Right forelimb (tissue), 1 donor: ENCODE measurements at places on chromosomes 2 and 18.

DNA sequence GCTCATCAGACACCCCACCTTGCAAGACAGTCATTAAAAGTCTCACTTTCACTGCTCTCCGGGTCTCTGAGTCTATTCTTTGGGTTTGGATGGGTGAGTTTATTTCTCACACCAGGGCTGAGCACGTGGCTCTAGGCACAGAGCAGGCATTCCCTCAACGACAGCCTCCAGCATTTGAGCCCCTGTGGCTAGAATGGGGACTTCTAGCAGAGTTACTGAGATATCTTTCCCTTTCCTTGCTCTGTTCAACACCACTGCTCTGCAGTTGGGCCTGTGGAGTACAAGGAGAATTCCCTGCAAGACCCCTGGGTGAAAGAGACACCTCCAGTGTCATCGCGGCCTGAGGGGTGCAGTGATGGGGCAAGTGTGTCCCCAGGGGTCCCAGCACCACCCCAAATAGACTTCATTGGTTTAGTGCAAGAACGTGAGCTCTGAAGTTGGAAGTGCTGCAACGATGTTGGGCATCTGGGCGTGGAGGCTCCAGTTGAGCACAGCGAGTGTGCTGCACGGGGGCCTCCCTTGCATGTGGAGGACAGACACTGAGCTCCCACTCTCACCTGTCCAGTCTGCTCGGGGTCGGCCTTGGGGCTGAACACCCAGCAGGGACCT, 184.1 kb upstream of the HS6ST1 start:
- peak; percentile 20 for DNase-seq

DNA sequence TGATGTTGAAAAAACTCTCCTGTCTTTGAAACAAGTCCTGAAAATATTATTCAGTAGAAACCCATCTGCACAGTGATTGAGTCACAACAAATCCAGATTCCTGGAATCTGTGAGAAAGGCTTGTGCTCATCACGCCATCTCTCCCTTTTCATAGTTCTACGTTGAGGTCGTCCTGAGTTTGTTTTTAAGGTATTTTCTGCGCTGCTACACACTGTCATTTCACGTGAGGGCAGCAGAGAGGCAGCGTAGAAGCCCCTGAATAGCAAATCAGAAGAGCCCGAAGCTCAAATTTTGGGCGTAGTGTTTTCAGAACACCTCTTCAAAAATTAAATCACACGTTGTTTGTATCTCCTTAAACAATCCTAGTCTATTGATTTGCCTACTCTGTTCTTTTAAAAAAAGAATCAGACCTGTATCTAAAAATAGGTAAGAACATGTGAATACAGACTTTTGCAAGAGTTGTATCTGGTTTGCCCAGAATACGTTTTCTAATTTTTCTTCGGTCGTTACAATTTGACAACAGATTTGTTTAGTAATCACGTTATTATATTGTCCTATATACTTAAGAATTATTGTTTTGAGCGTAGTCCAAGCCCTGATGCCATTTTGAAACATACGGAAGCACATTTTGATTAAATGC, 61.6 kb upstream of the SLC38A11 start:
- DNase-seq = no peak

DNA sequence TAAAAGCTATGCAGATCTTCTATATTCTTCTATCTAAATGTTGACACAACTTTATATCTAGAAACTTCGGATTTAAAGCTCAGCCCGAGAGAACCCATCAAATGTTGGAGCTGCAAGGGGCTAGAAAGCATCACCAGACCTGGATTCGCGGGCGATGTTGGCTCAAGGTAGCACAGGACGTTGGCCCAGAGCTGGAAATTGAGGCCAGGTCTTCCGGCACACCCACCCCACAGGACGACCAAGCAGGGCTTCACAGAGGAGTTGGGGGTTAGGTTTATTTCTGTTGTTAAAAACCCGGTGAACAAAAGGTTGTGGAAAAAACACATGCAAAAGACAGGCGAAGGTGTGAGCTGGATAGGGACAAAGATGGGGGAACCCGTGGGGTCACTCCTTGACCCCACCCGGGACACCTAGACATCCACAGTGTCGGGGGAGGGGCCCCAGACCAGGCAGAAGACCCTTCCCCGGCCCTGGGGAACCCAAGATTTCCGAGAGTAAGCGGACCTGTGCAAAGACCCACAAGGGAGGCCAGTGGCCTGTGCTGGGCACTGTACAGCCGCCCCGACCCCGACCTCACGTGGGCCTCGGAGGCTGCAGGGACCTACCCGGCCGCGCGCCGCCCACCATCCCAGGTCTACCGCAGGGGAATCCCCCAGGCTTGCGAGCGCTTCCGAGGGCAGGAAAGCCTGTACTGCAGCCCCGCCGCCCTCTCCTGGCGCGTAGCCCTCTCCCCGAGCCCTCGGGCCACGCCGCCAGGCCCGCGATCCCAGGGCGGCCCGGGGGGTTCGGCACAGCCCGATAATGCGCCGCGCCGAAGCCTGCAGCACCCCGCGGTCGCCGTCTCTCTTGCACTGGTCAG, 1.8 kb upstream of the AGBL5 start:
- DNase-seq = peak; percentile 60

- no peak for DNase-seq
These were observed 748.1 kb upstream of the LRATD1 start for GRCh38 chr2:13884291-13884976.

GRCh38 chr18:23833714-23834113, 144.5 kb downstream of the LAMA3 start:
- no peak for DNase-seq

DNA sequence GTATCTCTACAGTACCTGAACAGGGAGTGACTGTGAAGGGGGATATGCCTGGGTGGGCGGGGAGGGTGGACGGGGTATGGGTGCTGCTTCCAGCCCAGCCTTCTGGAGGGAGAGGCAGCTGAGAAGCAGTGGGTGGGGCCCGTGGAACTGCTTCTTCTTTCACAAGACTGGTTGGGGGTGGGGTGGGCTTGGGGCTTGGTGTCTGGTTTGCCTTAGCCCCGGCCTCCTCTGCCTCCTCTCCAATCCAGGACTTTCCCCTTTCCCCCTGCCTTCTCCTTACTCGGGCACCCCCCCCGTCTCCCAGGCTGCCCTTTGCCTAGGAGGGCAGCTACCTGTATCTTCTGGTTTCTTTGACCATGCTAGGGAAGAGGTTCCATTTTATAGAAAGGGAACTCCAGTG, 233.4 kb downstream of the DYSF start:
- DNase-seq = no peak

- no peak for DNase-seq
These were observed 6.0 kb downstream of the GATA6 start for GRCh38 chr18:22175346-22175745.

DNA sequence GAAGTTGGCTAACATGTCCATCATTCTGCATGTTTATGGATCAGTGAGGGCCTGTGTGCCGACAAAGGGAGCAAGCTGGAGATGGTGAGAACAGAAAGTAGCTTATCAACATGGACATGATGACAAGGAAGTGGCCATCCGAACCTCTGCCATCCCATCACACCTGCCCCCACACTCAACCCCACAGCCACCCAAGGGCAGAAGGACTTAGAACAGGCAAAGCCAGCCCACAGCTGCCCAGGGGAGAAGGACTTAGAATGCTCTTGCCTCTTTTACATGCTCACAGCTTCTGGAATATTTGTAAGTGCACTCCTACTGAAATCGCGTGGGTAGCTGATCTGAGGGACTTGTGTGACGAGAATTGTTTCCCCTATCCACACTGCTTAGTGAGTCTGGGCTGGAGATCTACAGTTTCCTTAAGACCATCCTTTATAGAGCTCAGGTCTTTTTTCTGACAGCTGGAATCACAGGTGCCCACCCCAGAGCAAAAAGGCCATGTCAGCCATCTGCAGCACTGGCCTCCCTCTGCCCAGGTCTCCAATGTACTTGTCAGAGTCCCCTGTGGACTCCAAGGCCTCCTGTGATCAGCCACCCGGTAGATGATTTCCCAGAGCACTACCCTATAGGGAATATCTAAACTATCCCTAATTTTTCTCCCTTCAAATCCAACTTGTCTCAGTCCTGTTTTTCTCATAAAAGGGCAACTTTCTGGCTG, 154.1 kb downstream of the SMAD7 start:
- DNase-seq = peak; percentile 15

DNA sequence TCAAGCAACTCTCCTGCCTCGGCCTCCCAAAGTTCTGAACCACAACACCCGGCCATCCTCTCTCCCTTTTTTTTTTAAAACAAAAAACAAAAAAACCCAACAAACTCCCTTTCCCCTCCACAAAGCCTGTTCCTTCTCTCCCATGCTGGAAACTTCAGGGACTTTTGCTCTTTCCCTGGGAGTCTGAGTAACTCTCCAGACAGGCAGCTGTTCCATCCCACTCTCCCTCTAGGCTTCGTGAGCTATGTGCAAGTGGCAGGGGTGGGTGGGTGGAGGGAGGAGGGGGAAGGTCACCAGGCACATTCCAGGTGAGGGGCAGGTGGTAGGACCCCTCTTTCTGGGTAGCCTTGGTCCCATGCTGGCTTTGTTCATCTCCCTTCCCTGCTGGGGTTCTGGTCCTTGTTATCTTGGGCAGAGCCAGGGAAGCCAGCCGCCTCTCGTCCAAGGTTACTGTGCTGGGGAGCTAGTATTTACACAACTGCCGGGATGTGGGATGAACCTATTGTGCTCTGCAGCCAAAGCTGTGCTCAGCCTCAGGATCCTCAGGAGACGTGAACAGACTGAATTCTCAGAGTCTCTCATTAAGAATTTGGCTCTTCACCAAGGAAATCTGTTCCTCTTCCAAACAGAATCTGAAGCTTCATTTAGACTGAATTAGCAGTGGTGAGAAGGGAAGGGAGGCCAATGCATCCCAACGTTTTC, 106.9 kb downstream of the LIPG start:
- DNase-seq = peak; percentile 50

- no peak for DNase-seq
These were observed 194.0 kb downstream of the CAMKMT start for GRCh38 chr2:44555700-44556099.

- no peak for DNase-seq
These were observed 310.2 kb upstream of the FIGN start for GRCh38 chr2:164046040-164046439.

DNA sequence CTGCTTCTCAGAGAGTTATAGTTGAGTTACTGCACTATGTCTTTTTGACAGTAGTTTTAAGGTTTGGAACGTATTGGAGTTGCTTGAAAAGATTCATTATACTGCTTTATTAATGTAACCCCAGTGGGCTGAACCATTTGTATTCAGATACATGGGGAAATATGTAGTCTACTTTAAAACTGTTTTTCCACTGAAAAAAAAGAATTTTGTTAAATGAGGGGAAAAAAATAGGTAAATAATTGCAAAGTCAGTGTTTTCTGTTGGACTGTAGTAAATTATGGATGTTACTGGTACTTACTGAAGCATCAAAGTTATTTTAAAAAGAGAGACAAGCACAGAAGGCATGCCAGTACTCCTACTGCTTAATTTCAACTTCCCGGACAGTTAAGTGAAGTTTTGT, 36.4 kb downstream of the ZC3H15 start:
- DNase-seq = no peak

DNA sequence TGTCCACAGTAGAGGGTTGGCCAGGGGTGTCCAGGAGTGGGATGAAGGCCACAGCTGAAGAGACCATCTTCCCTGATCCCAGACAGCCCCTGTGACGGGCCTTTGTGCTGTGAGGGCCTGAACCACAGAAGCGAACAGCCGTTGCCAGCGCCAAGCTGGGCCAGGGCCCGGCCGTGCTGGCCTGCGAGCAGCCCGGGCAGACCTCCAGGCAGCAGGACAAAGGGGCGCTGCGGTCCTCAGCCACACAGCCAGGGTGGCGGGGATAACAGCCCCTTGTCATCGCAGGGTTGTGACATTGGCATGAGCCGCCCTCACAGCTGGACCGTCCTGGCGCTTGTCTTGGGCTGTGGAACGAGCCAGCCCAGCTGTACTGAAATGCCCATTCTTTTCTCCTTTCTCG, 161.1 kb downstream of the FAM210A start:
- DNase-seq = no peak

GRCh38 chr2:191795715-191796114, 51.2 kb downstream of the CAVIN2 start:
- DNase-seq = no peak

DNA sequence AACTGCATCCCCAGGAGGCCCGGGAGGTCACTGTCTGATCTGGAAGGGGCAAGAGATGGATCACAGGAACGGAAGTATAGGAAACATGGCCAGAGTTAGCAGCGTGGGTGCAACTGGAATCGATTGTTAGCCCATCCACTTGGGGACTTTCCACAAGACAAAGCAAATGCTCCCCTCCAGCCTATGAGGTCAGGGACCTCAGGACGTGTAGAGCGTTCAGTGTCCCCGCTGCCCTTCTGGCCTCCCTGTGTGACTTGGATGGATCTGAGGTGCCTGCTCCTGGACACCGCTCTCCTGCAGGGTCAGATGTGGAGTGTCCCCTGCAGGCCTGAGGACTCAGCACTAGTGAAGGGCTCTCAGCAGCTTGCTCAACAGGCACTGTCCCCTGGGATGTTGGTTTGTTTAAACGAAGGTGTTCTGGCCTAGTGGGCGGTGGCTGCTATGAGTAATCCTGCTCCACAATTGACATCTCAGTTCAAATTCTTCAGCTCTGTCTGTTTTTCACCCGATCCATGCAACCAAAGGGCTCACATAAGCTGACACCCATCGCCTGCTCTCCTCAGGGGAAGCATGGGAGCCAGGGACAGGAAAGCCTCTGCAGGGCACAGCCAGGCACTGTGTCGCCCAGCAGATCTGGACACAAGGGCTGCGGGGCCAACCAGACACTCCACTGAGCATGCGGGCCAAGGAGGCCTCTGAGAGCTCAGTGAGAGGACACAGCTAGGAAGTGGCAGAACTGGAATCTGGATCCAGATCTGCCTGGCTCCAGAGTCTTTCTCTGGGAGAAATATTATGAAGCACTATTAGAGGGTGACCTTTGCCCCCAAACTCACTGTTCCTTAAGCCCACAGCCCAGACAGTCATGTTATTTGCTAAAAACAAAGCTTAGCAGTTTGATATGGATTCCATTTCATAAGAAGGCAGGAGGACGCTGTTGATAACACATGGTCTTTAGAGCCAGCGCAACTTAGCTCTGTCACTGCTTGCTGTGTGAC, 78.5 kb downstream of the RHOB start:
- DNase-seq = peak; percentile 35

GRCh38 chr2:9256570-9257043, 50.0 kb downstream of the ASAP2 start:
- DNase-seq = no peak

DNA sequence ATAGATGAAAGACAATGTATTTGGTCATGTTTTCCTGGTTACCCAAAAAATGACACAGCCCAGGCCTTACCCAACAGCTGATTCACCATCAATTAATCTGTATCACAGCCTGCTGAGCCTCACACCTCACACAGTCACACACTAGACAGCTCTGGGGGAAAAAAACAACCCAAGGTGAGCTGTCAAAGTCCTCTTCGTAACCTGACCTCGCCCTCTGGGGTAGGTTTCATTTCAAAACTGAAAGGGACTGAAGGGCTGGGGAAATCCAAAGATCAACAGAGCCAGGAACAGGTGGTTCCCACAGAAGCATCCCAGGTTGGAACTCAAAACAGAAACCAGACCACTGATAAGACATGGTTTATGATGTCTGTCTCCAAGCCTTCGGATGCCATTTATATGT, 18.2 kb upstream of the PCBP1 start:
- no peak for DNase-seq

DNA sequence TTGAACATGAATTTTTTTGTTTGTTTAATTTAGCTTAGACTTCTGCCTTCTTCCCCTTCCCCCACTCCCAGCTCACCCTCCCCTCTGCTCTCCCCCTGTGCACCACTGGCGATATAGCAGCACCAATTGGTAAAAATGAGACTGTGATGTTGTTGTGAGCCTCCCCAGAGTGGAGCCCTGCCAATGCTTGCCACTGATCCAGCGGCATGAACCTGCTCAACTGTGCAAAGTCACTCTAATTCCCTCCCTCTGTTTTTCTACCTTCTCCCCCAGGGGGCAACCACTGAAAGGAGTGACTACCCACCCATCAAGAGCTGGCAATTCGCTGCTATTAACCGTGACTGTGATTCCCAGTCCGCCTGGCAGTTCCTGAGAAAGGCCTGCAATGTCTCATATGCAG, 30.2 kb downstream of the KLHL14 start:
- DNase-seq = no peak
